ENCODE measurements at places on chromosomes 16 and 17.

GRCh38 chr17:31211352-31212012 is 85.6 kb downstream of the OMG start:
- DNase-seq, result no peak

- no peak for DNase-seq
Observed at GRCh38 chr16:86205521-86206245, 304.6 kb upstream of the FOXF1 start.

- no peak for DNase-seq
Observed at GRCh38 chr17:40343219-40344119, 21.1 kb downstream of the GJD3 start.

GRCh38 chr16:87216841-87217275 is 100.3 kb downstream of the C16orf95 start:
- no peak for DNase-seq

- no peak for DNase-seq
Observed at GRCh38 chr16:47142486-47142820, 1.3 kb downstream of the NETO2 start.

DNA sequence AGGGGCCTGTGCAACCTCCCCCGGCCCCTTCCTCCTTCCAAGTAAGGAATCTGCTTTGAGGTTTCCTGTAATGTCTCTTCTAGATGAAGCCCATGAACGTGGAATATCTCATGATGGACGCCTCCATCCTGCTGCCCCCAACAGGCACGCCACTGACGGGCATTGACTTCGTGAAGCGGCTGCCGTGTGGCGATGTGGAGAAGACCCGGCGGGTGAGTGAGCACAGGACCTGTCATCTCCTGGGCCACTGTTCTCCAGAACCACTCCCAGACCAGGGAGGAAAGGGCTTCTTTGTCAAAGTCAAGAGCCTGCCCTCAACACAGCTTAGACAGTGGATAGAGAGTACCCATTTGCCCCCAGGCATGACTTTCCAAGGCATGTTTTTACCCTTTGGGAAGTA is 107.1 kb downstream of the CLEC16A start:
- DNase-seq, result no peak

GRCh38 chr17:78589885-78590284 is 12.7 kb upstream of the DNAH17 start:
- no peak for DNase-seq

GRCh38 chr17:15456496-15456895 is 10.9 kb downstream of the CDRT4 start:
- no peak for DNase-seq

GRCh38 chr16:56625140-56625942 is at the start of gene MT1E:
MT1E (plus strand) TSS chr16:56625781; CDS start chr16:56625852, 71 bp downstream.
- DNase-seq, result no peak

DNA sequence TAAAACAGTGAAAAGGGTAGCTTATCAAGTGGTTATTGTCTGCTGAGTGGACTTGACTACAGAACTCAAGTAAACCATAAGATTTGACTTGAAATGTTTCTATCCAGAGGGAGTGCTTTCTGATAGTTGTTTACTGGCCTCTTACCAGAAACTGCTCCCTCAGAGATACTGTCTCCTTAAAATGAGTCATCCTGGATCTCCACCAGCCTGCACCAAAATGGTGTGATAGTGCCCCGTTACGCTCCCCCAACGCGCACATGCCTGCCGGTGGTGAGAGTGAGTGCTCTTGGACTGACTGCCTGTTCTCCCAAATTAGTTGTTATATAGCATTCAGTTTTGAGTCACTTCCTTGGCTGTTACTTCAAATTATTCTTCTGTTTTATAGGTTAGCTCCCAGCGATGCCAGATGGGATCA is 22.9 kb downstream of the PRCD start:
- DNase-seq, result no peak

DNA sequence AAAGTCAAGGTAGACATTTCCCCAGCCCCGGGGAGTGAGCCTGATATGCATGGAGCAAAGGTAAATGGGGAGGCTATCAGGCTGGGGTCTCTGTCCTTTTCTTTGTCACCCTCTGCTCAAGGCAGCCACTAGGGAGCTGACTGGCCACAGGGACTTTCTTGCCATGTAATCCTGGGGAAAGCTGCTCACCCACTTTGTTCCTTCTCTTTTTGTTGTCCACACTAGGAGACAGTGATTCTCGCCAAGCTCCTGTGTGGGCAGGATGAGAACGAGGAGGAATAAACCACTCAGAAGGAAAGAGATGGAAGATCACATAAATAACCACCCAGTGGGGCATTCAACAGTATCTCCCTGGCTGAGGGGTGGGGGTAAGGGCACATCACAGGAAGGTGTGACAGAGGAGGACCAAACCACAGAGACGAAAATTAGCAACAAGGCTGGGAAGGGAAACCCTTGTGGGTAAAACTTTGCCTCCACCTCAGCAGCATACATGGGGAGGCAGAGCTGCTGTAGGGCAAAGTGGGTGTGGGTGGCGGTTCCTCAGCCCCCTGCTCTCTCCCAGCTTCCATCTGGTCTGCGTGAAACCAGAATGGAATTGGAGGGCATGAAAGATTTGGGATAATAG is 26.2 kb upstream of the CCL1 start:
- no peak for DNase-seq

DNA sequence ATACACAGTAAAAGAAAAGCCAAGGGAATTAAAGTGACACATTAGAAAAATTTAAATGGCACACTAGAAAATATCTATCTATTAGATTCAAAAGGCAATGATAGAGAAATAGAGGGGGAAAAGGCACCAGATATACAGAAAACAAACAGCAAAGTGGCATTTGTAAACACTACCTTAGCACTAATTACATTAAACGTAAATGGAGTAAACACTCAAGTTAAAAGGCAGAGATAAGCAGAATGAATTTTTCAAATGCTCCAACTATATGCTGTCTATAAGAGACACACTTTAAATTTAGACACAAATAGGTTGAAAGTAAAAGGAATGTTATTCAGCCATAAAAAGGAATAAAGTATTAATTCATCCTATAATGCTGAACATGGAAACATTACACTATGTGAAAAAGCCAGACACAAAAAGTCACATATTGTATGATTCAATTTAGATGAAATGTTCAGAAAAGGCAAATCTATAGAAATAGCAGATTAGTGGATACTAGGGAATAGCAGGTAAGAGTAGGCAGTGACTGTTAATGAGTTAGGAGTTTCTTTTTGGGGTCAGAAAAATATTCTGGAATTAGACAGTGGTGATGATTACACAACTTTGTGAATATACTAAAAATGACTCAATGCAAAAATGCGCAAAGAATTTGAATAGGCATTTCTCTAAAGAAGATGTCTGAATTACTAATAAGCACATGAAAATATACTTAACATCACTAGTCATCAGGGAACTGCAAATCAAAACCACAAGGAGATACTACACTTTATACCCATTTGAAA is 92.4 kb downstream of the BRIP1 start:
- DNase-seq, result no peak

- DNase-seq, result no peak
Observed at GRCh38 chr16:89845417-89845816, 17.1 kb downstream of the SPIRE2 start.

DNA sequence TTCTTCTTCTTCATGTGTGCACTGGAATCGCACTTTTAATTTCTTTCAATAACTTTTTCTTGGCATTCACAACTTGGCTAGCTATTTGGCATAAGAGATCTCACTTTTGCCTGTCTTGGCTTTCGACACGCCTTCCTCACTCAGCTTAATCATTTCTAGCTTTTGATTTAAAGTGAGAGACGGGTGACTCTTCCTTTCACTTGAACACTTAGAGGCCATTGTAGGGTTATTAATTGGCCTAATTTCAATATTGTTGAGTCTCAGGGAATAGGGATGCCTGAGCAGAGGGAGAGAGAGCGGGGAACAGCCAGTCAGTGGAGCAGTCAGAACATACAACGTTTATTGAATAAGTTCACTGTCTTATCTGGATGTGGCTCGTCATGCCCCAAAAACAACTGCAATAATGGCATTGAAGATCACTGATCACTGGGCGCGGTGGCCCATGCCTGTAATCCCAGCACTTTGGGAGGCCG is 200.3 kb downstream of the SEC14L1 start:
- no peak for DNase-seq

DNA sequence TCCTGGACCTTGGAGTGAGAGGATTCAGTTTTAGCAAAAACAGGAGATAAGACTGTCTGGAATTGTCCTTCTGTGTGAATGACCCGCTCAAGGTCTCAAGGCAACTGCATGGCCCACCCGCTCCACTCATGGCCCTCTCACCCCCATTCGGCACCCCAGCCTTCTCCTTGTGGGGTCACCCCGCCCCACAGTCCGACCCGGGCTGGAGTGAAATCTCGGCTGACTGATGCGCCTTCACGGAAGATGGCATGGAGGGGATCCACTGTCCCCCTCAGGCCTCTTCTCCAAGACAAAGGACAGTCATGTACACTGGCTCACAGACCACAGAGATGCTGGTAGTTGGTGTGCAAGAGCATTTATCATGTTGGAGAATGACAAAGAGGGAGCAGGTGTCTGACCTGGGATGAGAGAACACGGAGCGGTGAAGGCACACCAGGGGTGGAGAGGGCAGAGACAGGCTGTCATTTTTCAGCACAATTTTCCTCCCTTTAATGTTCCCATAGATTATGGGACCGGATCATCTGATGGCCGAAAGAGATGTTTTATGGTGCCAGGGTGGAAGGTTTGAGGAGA is 391.9 kb upstream of the TNRC6C start:
- DNase-seq, result no peak

DNA sequence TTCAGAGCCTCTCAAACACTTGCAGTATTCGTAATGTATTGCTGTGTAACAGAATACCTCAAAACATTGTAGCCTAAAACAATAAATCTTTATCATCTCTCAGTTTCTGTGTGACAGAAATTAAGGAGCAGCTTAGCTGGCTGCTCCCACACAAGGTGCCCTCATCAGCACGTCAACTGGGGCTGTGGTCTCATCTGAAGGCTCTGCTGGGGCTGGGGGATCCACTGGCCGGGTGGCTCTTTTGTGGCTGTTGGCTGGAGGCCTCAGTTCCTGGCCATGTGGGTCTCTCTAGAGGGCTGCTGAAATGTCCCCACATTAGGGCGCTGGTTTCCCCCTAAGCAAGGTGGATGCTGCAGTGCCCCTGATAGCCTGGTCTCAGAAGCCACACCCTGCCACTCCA is 113.4 kb upstream of the CIBAR2 start:
- DNase-seq, result no peak

GRCh38 chr16:27424772-27425498 is 23.0 kb downstream of the IL21R start:
- DNase-seq, result no peak

GRCh38 chr16:11238272-11239202 is 17.5 kb downstream of the SOCS1 start:
- no peak for DNase-seq

DNA sequence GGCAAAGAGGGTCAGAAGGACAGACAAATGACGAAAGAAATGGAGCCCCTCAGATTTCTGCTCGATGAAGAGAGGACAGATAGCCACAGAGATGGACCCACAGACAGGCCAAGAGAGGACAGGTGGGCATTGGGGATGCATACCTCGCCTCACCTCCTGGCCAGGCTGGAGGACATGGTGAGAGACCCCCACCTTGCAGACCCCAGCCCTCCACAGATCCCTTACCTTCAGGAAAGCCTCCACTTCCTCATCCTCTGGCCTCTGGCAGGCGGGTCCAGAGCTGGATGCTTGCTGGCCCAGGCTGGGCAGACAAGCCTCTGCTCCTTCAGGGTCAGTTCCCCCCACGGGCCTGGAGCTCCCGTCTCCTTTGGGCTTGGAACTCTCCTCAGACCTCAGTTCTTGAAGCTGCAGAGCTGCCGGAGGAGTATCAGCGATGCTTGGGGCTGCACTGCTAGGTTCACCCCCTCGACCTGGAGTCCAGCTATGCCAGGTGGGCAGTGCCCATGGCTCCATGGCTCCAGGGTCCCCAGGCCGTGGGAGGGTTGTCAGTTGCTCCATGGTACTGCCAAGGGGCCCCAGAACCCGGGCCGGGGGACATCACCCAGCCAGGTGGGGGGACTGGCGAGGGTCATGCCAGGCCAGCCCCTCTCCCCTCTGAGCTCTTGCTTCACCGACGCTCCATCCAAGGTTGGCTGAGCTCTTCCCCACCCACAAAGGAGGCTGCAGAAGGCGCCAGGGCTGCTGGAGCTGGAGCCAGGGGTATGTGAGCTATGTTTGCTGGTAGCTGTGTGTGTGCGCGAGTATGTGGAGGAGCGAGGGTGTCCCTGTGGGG is 1.0 kb downstream of the TSPOAP1 start:
- DNase-seq, result no peak

DNA sequence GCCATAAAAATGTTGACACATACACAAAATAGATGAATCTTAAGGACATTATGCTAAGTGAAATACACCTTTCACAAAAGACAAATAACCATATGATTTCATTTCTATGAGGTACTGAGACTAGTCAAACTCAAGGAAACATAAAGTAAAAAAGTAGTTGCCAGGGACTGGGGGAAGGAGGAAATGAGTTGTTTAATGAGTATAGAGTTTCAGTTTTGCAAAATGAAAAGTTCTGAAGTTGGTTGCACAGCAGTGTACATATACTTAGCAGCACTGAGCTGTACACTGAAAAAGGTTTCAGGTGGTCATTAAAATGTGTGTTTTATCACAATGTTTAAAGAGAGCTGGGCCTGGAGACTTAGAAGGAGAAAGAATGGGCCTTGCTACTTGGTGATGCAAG is 4.7 kb upstream of the SLC13A2 start:
- no peak for DNase-seq

- no peak for DNase-seq
Observed at GRCh38 chr16:50711862-50712559, 18.6 kb downstream of the NOD2 start.

DNA sequence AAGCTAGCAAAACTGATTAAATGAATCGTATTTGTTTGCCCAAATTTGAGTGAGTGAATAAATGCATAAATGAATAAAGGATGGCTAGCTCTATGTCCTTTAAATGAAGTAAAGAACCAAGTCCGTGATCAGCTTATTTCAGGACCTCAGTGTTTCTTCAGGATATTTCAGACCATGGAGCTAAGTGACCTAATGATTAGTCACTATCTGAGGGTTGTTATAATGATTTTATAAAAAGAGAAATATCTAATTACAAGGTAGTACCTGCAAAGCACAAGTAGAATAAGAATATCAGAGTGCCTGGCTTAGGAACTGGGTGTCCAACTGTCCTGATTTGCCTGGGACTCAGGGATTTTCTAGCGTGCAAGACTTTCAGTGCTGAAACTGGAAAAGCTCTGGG is 12.5 kb downstream of the KCNJ2 start:
- no peak for DNase-seq

Measured in Panc1 (cell line).